ENCODE measurements at places on chromosomes 2 and 18.

- DNase-seq, result no peak
Observed at GRCh38 chr2:226898897-226899296, 63.0 kb downstream of the RHBDD1 start.

DNA sequence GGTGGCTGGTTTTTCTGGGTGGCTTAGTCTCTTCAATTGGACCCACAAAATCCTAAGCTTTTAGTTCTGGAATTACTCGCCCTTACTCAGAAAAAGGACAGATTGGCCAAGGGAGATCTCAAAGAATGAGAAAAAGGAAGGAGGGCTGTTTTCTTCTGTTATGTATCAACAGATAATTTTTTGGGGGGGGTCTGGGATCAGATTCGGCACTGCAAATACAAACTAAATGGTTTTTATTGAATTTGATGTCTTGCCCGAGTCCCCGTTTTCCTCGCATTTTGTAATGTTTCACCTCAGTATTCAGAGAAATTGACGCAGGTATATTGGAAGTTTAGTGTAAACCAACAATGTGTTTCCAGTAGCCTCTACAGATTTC, 762 bp downstream of the YIPF4 start:
- no peak for DNase-seq

GRCh38 chr2:230873661-230874401, 9.1 kb downstream of the ITM2C start:
- DNase-seq, result no peak

DNA sequence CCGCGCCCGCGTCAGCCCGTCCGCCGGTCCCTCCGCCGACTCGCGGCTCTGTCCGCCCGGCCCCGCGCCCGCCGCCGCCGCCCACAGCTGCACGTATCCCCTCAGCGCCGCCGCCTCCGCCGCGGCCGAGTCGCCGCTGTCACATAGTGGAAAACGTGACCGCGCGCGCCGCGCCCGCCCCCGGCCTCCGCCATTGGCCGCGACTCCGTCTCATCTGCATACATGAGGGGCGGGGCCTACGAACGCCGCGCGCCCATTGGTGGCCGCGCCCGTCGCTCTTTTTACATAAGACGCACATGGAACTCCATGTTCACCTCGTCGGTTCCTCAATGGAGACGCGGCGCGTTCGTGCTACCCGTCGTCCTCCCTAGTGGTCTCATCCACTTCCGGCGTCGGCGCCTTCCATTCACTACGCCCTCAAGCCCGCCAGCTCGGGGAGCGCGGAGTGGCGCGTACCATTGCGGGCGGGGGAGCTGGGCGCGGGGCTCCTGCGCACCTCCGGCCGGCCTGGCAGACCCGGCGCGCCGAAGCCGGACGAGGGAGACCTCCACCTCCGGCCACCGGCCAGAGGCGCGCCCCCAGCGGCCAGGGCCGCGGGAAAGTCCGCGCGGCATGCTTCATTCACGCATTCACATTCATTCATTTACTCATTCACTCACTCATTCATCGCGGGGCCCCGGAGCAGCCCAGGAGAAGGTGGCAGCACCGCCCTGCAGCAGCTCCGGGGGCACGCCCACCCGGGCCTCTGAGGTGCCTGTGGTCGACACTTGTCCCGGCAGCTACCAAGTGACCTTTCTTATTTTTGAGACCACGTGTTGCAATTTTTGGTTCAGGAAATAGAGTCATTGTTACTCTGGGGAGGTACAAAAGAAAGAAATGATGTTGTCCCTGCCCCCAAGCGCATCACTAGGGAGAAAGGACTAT, 502 bp upstream of the PER2 start:
- peak; percentile 93 for DNase-seq

DNA sequence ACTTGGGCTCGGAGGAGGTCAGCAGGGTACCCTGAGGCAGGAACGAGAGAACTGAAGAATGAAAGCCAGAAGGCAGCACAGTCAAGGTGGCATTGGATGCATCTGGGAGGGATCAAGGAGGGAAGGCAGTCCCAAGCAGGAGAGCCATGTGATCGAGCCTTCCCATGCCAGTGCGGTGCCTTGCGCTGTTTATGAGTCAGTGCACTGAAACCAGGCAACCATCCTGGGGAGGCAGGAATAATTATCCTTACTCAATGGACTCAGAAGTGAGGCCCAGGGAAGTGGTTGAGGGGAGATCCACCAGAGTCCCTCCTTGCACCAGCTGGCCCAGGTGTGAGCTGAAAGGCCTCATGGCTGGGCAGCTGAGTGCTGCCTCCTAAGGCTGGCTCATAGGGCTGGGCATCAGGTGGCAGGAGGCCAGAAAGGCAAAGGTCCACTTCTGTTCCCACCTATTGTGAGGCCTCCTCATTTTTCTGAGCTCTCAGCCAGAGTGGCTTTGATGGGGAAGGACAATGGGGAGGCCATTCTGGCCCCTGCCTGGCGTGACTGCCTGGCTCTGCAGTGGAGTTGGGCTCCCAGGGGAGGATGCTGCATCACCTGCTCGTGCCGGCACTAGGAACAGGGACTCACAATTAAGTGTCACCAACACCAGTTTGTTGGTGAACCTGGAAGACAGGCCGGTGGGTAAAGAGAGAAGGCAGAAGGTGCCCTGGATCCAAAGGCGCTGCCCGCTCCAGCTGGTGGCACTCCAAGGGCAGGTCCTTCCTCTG, 82.3 kb downstream of the TFCP2L1 start:
- no peak for DNase-seq

- no peak for DNase-seq
Observed at GRCh38 chr18:25651553-25651952, 299.6 kb upstream of the ZNF521 start.

DNA sequence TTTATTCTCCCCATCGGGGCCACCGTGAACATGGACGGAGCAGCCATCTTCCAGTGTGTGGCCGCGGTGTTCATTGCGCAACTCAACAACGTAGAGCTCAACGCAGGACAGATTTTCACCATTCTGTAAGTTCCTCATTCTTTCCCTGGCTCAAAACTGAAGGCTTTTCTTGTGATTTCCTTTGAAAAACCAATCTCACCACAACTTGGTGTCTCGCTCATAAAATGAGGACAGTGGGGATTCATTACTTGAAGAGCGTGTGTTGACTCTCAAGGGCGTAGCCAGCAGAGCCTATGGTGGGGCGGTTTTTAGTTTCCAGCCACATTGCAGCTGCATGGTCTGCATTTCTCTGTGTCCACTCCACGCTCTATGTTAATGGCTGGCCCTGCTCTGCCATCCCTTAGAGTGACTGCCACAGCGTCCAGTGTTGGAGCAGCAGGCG, 29.0 kb downstream of the SLC1A4 start:
- DNase-seq, result no peak

DNA sequence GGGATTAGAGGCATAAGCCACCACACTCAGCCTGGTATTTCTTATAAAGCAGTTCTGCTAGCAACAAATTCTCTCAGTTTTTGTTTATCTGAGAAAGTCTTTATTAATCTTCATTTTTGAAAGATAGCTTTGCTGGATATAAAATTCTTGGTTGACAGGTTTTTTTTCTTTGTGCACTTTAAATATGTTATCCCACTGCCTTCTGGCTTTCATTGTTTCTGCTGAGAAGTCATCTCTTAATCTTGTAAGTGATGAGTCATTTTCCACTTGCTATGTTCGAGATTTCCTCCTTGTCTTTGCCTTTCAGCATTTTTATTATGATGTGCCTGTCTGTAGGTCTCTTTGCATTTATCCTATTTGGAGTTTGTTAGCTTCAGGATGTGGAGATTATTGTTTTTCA, 5.9 kb upstream of the ELAC1 start:
- no peak for DNase-seq

DNA sequence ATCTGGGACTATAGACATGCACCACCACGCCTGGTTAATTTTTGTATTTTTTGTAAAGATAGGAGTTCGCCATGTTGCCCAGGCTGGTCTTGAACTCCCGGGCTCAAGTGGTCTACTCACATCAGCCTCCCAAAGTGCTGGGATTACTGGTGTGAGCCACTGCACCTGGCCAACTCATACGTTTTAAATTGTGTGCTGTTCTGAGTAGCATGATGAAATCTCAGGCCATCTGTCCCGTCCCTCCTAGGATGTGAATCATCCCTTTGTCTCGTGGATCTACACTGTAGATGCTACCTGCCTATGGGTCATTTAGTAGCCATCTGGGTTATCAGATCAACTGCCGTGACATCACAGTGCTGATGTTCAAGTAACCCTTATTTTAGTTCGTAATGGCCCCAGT, 38.5 kb upstream of the RMP24 start:
- DNase-seq, result no peak

- DNase-seq, result no peak
Observed at GRCh38 chr2:201419986-201420385, 31.3 kb downstream of the TRAK2 start.

- no peak for DNase-seq
Observed at GRCh38 chr18:74654638-74655037, 57.0 kb downstream of the ZNF407 start.

GRCh38 chr2:44751754-44752479, 189.6 kb upstream of the SIX3 start:
- DNase-seq, result no peak

GRCh38 chr2:229910147-229910831, 11.5 kb downstream of the TRIP12 start:
- DNase-seq, result no peak

DNA sequence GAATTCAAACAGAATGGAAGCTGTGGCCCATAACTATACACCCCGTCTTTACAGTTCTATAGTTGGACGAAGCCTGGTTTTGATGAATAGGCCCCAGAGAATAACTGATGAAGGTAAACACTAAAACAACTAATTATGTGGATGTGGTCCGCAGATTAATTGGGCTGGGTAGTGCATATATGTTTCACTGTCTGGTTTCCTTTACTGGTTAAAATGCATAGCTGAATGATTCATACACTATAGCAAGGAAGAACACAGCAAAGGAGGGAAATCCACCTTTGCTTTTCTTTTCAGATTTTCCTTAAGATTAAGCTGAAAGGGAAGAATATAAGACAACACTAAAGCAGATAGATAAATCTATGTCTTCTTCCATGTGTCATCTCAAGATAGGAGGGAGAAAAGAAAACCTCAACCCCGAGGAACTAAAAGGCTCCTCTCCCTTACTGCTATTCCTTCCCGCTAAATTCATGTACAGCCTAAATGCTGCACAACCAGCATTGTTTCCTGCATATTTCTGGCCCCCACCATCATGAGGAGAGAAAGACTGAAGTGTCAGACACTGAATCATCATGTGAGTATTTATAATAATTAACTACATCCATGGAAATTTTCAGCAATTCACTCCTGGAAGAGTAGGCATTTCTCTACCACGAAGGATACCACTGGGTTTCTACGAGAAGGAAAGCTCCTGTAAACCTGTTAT, 297.1 kb upstream of the CCDC68 start:
- DNase-seq, result no peak

DNA sequence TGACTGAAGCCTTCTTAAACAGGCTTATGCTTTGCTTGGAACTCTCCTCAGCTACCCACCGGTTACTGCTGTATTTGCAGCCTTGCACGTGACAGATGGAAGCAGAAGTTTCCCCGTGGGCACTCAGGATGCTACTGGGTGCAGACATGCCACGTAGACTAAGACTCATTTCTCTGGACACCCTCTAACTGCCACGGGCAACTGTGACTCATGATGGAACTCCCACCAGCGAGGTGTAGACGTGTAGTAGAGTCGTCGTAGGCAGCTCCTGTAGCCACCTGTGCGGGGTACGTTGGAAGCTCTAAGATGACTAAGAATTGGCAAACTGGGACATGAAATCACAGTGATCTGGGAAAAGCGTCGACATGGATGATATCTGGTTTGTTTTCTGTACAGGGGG, 27.5 kb downstream of the TSHZ1 start:
- DNase-seq, result no peak

DNA sequence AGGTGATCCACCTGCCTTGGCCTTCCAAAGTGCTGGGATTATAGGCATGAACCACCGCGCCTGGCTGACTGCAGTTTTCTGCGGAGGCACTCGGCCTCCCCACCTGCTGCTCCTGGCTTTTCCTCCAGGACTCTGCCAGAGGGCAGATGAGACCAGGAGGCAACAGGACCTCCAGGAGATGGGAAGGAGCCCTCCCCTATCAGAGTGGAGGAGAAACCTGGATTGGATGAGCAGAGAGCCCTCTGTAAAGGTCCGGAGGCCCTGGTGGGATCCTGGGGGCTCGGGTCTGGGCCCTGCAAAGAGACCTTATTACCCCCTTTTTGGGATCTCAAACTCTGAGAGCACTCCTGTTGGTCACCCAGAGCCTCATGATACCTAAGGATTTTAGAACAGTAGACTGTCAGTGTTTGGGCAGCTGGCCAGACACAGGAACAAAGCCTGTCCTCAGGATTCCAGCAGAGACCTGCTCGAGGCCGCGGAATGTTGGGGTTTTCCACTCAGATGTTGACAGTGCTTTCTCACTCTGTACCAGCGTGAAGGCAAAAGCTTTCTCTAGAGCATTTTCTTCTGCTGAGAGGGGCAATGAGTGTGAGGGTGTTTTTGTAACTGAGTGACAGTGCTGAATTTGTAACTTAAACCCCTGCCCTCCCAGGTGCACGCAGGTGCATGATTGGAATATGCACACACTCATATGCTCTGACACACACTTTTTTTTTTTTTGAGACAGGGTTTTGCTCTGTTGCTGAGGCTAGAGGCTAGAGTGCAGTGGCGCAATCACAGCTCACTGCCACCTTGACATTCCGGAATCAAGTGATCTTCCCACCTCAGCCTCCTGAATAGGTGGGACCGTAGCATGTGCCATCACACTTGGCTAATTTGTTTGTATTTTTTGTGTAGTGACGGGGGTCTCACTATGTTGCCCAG, 48.4 kb downstream of the NPPC start:
- no peak for DNase-seq

- DNase-seq, result no peak
Observed at GRCh38 chr2:96104487-96104861, 11.9 kb downstream of the ADRA2B start.

All from stimulated activated CD8-positive, alpha-beta memory T cell treated with anti-CD3 and anti-CD28 coated beads, Interleukin-4, amount 100 ng/mL, for 4 hours (primary cell).